ENCODE measurements at places on chromosomes 11 and 22.
A peak's percentile ranks its signal among the peaks of the same experiment; 100 is the strongest.

- no peak for DNase-seq
Observed at GRCh38 chr11:38448284-38448683, 1850.2 kb upstream of the RAG2 start.

GRCh38 chr22:47042116-47042825 lies 279.8 kb downstream of the TBC1D22A start:
- DNase-seq, result no peak

DNA sequence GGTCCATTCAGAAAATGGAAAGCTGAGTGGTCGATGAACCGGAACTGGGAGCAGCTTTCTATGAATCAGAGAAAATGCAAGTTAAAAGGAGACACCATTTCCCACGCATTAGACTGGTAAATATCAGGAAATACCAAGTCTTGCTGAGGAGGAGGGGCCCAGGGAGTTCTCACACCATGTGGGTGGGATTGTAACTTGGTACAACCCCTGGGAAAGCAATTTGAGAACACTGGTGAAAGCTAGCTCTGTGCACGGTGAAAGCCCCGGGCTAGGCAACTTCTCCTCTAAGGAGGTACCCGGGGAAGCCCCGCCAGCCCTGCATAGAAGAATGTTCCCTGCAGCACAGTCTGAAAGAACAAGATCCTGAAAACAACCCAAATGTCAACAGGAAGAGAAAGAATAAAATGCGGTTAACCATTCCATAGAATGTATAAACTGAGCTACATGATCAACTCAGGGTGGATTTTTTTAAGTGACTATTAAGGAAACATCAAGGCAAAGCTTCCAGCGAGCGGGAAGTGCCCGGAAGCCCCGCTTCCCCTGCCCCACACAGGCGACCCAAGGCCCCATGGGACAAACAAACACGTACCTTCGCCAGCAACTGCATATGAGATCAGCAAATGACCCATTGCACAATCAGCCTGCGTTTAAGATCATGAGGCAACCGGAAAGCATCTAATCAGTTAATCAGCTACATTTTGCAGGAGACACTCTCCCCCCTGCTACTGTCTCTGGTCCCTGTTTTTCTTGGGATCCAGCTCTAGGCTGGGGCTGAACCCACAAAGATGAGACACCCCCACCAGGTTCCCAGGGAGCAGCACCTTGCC lies 11.3 kb downstream of the SHANK2 start:
- DNase-seq, result no peak

GRCh38 chr22:40216041-40216756 lies 38.5 kb downstream of the TNRC6B start:
- peak; percentile 17 for DNase-seq

- no peak for DNase-seq
Observed at GRCh38 chr11:112542479-112542878, 281.8 kb upstream of the PLET1 start.

DNA sequence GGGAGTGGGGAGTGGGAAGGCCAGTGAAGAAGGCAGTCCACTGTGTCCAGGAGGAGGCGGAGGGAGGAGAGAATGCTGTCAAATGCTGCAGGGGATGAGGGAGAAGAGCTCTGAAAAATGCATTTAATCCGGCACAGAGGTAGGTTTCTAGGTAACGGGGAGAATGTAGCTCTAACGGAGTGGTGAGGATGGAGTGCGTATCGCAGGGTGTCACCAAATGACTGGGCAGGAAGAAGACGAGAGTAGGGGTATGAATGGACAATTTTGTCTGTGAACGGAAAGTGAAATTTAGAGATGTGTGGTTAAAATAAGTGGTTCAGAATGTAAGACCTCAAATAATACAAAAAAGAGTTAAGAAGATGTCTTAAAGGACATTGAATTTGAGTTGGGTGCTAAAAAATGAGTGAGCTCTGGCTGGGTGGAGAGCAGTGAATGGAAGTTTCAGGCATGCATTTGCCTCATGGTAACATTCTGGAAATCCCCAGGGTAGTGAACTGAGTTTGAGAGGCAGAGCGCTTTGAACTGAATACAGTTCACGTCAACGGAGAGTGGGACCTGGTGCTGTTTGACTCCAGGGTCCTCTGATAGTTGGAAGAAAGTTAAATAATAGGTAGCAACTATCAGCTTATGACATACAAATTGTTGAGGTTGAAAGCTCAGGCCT lies 81.3 kb upstream of the CADM1 start:
- DNase-seq, result no peak

DNA sequence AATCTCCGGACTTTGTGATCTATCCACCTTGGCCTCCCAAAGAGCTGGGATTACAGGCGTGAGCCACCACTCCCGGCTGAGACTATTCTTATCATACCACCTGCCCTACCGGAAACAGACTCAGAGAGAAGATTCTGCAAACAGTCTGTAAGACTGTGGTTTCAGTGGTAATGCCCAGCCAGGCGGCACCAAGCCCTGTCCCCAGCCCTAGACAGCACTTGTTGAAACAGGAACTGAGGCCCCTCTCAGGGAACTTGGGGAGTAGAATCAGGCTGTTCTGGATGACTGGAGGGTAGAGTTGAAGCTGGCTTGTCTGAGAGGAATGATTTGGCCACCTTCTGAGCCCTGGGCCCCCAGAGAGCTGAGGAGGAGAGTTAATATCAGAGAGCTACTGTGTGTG lies 1.3 kb upstream of the INSC start:
- no peak for DNase-seq

- no peak for DNase-seq
Observed at GRCh38 chr11:92907671-92908070, 61.8 kb upstream of the MTNR1B start.

DNA sequence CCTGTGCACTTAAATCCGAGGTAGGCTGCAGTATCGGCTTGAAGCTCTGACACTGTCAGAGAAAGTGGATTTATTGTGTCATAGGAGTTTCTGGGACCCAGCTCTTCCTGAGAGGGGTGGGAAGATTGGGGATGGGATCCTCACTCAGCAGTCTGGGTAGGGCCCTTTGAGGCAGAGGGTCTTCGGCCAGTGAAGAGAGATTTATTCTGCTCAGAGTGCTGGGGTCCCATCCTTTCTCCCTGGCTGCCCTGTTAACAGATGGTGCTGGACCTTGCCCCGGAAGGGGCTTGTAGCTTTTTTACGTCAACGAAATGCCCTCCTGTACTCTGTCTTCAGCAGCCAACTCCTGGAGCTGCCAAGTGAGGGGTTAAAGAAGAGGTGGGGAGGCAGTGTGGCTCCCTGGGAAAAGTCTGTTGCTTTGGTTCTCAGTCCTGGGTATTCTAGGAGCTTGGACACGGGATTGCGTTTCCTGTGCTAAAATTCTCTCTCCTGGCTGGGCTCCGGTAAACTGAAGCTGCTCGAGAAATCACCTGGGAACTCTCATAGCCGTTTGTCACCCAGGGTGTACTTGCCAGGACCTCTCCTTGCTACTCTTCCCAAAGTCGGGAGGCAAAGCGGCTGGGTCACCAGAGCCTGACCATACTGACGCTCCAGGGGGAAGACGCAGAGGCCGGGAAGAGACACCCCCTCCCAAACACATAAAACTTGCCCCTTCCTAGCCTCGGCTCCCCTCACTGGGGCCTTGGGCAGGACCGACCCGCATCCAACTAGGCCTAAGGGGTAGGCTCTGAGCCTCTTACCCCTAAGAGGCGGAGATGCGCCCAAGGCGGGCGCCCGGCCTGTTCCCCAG lies 806 bp upstream of the SMDT1 start:
- DNase-seq, result no peak

DNA sequence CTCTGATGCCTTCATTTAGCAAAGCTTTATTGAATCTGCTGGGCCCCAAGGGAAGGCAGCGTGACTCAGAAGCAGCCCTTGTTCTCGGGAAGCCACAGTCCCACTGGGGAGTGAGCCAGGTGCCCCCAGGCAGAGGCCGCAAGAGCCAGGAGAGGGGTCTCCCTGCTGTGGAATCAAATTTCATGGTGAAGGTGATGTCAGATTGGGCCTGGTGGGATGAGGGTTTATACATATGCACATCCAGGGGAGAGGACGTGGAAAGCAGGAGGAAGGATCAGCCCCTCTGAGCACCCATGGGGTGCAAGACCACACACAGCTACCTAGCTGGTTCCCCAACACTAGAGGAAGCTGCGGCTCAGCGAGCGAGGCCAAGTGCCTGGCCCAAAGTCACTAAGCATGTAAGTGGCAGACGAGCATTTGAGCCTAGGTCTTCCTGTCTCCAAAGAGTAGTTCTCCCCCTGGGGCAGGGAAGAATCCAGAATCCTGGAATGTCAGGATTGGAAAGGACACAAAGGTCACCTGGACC lies 2.0 kb downstream of the SYNGR1 start:
- no peak for DNase-seq

- no peak for DNase-seq
Observed at GRCh38 chr22:29050457-29050856, 11.2 kb downstream of the C22orf31 start.

- DNase-seq, result no peak
Observed at GRCh38 chr11:45736424-45736823, 68.5 kb upstream of the SLC35C1 start.

GRCh38 chr22:19035474-19036228 lies 86.6 kb downstream of the DGCR2 start:
- no peak for DNase-seq

GRCh38 chr11:63869171-63869591 lies 30.3 kb downstream of the MARK2 start:
- DNase-seq, result no peak

GRCh38 chr22:22799561-22799960 lies 88.1 kb upstream of the IGLL5 start:
- no peak for DNase-seq

- no peak for DNase-seq
Observed at GRCh38 chr11:28559492-28559891, 451.3 kb downstream of the METTL15 start.

- no peak for DNase-seq
Observed at GRCh38 chr11:11142430-11142829, 210.6 kb downstream of the CSNK2A3 start.

- DNase-seq, result no peak
Observed at GRCh38 chr11:106733635-106734034, 284.6 kb downstream of the GUCY1A2 start.

GRCh38 chr11:111938687-111939160 lies 1.6 kb downstream of the DIXDC1 start:
- DNase-seq, result peak; percentile 25

DNA sequence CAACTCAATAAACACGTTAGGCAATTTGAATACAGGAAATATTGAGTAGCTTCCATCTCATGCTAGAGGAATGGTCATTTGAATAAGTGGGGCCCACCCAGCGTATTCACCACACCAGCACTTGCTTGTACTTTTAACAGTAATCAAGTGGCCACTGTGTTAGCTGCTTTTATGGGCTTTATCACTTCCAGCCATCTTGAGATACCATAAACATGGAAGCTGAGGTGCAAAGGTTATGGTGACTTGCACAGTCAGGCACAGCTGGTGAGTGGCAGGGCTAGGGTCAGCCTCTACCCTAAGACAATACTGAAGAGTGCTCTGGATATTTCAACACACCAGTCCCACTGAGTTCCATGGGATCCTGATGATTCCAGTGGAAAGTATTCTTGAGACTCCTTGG lies 6.7 kb downstream of the JOSD1 start:
- no peak for DNase-seq

GRCh38 chr11:26245046-26245445 lies 86.9 kb upstream of the ANO3 start:
- no peak for DNase-seq

DNA sequence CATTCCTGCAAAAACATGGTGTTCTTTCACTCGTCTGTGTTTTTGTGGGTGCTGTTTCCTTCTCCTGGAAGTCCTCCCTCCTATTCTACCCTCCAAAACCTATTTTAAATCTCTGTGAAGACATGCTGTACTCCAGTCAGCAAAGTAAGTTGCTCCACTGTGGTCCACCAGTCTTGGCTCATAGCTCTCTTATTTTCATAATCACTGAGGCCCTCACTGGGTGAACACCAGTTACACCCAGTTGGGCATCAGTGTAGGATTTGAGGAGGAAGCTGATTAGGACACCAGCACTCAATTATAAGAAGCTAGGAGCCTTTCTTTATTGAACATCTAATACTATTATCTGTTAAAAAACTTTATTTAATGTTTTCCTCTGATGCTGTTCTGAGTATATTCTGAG lies 23.9 kb upstream of the EED start:
- no peak for DNase-seq

DNA sequence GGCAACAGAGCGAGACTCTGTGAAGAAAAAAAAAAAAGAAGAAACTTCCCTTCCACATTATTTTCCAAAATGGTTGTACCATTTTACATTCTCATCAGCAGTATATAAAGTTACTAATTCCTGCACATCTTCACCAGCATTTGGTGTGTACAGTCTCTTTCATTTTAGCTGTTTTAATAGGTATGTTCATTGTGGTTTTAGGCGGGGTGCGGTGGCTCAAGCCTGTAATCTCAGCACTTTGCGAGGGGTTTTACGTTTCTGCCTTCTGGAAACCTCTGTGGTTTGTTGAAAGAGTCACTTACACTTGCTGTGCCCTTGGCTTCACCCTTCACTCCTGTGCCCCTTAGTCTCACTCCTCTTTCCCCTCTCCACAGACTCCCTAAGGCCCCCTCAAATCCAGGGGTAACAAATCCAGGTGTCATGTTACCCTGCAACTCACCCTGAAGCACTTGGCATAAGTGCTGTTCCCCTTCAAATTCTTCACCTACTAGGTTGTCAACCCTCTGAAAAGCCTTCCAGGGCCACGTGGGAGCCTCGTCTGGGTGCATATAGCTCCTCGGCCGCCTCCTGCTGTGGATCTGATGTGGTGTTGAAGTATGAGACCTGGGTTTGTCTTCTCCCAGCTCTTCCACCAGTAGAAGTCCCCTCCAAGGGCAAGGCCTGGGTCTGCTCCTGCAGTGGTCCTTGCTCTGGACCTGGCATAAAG lies 20.8 kb downstream of the TOB2 start:
- peak; percentile 27 for DNase-seq

GRCh38 chr22:50674130-50674500 lies 1.5 kb downstream of the SHANK3 start:
- DNase-seq, result peak; percentile 15

- no peak for DNase-seq
Observed at GRCh38 chr11:75499423-75500190, 26.1 kb downstream of the GDPD5 start.

Measured in stimulated activated CD4-positive, alpha-beta T cell treated with anti-CD3 and anti-CD28 coated beads, Interleukin-4, amount 100 ng/mL, for 1 hour (primary cell).